ENCODE measurements at places on chromosomes 5 and 9.

- DNase-seq = no peak
Observed at GRCh38 chr5:134798468-134798867, 39.9 kb downstream of the DDX46 start.

GRCh38 chr5:170641589-170642031 lies 137.8 kb downstream of the KCNIP1 start:
- no peak for DNase-seq

- no peak for DNase-seq
Observed at GRCh38 chr9:98627296-98627695, 81.4 kb downstream of the GABBR2 start.

DNA sequence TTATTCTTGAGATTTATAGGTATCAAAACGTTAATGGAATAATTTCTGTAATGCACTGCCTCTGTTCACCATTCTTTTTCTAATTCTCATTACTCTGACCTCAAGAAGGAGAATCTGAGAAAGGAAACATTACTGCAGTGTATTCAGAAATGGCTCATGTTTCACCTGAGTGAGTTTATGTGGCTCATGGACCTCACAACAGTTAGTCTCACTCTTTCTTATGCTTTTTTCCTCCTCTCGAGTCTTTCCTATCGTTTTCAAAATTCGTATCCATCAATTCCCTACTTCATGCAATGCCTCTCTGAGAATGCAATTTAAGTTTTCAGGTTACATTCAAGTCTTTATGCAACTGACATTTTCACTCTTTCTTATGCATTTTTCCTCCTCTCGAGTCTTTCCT lies 9.6 kb downstream of the CDH10 start:
- no peak for DNase-seq

DNA sequence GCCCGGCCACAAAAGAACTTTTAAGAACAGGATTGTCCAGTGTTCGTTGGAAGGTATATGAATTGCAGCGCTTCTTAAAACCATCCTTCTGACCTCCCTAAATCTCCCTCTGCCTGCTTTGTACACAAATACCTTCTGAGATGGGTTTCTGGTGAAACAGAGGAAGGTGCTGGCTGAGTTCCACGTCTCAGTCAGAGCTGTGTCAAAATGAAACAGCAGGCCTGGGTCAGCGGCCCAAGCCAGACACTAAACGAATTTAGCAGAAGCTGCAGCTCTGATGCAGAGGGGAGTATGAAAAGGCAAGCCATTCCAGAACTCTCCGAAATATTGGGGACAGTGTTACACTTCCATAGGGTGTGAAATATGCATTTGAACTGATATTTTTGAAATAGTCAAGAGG lies 37.8 kb upstream of the CRB2 start:
- DNase-seq = no peak

DNA sequence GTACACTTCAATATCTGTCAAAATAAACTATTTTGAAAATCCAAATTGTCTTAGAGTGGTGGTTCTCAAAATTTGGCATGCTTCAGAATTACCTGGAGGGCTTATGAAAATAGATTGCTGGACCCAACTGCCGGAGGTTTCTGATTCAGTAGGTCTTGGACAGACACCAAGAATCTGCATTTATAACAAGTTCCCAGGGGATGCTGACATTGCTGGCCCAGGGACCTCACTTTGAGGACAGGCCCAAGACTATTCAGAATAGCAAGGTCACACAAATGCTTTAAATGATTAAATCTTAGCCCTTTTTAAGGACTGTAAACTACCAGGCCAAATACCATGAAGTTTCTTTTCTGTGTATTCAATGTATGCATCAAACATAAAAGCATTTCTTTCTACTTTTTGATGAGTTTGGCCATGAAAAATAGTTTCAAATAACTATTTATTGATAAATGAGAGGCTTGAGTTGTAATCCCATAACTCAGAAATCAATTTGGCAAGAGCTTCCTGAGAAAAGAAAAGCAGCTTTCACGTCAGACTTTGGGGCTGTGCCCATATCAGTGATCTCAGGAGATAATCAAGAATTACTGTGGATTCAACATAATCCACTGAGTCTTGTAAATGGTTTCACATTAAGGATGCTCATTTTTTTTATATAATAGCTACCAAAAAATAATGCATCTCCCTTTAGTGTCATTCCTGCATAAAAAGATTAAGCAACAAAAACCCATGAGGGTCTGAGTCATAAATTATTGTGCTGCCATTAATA lies 191.4 kb downstream of the FRMD3 start:
- DNase-seq = no peak

GRCh38 chr9:135046739-135047350 lies 40.6 kb upstream of the OLFM1 start:
- no peak for DNase-seq

GRCh38 chr5:79074641-79075040 lies 5.1 kb downstream of the BHMT2 start:
- peak; percentile 72 for DNase-seq

GRCh38 chr5:151028717-151029116 lies 8.3 kb downstream of the GPX3 start:
- DNase-seq = no peak

DNA sequence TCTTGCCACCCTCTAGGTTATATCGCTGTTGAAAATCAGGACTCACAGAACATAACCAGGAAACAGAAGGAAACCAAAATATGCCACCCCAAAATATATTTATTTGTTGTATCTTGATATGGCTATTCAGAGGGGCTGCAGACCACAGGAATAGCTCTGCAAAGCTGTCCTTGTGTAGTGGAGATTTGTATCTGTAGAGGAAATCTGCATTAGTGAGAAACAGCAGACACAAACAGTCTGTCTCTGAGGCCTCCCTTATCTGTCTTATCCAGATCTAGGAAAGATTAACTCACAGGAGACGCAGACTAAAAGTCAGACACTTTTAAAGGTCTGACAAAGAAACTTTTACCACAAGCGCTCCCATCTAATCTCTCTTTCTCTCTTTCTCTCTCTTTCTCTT lies 54.1 kb upstream of the CEMIP2 start:
- no peak for DNase-seq

- no peak for DNase-seq
Observed at GRCh38 chr5:32733590-32734340, 22.6 kb downstream of the NPR3 start.

- DNase-seq = no peak
Observed at GRCh38 chr9:89398621-89399020, 80.3 kb downstream of the SECISBP2 start.

GRCh38 chr5:98570661-98571191 lies 202.7 kb upstream of the RGMB start:
- no peak for DNase-seq

GRCh38 chr5:50435168-50435567 lies 5.9 kb downstream of the EMB start:
- DNase-seq = no peak

- no peak for DNase-seq
Observed at GRCh38 chr9:121582641-121583040, 68.8 kb upstream of the DAB2IP start.

DNA sequence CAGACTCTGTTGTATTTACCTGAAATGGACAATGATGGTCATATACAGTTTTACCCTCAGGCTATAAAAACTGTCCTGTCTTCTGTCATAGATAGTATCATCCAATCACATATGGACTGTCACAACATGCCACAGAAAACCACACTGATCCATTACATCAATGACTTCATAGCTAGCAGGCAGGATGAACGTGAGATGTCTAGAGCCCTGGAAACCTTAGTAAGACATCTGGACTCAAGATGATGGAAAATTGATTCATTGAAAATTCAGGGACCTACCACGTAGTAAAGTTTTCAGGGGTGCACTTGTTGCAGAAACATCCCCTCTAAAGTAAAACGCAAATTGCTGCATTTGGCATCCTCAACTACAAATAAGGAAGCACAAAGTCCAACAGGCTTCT lies 284.4 kb upstream of the RGMB start:
- DNase-seq = no peak

DNA sequence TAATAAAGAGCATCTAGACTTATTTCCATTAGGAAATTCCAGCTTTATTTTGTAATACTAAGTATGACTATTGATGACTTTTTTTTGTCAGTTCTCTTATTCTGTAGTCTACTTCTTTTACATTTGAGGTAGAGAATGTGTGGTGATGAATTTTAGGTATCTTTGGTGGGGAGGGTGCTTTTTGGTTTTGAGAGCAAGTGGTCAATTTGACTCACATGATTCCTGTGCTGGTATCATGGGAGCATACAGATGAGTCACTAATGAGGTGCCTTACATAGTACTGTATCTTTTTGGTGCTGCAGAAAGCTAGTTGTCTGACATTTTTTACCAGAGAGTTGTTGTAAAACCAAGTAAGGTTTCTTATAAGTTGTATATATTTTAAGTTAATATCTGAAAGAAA lies 35.3 kb downstream of the ERBIN start:
- DNase-seq = peak; percentile 26

GRCh38 chr5:138611678-138612218 lies 36.5 kb upstream of the HSPA9 start:
- DNase-seq = no peak

- no peak for DNase-seq
Observed at GRCh38 chr9:33818167-33818846, 1.3 kb downstream of the UBE2R2 start.

DNA sequence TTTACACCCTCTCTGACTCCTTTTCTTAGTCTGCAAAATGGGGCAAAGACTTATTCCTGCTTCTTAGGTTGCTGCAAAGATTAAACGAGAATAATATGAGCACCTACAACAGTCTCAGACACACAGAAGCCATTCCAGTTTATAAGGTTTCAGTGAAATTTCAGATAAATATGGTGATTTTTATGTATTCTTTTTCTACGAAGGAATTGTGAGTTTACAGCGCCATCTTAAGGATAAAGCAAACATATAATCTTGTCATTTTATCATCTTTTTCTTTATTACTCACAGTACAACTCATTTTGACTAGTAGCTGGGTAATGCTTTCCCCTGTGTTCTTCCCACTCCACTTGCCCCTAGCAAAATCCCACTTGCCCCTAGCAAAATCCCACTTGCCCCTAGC lies 29.2 kb upstream of the SMC5 start:
- DNase-seq = peak; percentile 25

DNA sequence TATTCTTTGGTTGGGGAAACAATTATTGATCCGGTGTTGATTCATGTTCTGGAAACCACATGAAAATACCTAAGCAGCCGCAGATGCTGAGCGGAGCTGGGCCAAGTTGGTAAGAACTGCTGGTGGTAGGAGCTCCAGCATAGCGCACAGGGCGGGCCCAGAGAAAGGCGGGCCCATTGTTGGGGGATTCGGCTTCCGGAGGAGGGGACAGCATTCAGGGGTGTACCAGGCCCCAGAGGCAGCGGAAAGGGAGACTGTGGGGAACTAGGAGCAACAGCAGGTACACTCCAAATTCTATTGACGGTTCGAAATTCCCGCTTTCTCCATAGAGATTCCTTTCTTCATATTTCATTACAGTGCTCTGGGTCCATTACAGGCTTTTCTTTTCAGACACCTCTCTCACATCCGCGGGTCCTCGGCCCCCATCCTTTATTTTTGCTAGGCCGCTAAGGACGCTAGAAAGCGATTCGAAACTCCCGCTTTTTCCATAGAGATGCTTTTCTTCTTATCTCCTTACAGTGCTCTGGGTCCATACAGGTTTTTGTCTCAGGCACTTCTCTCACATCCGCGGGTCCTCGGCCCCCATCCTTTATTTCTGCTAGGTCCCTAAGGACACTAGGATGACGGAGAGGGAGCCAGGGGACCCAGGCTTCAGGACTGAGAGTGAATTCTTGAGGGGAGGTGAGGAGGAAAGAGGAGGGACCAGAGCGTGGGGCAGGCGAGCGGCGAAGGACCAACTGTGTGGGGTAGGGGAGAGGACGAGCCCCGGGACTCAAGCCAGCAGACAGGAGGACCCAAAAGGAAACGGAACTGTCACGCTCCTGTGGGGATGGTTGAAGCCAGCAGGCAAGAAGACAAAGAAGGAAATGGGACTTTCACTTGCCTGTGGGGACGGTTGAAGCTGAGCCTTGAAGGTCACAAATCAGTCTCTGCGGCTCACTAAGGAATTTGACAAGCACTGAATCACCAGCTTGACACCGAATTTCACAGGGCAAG lies at the start of gene CCDC152:
TSS of gene CCDC152 (plus strand) at position 213 of the 996 bp plus-strand sequence. CDS start 2,304 bp downstream, outside the sequence.
- peak; percentile 73 for DNase-seq

- no peak for DNase-seq
Observed at GRCh38 chr5:9627541-9627940, 2.6 kb downstream of the TAS2R1 start.

- DNase-seq = no peak
Observed at GRCh38 chr9:591292-591691, 250.2 kb upstream of the DMRT1 start.

- no peak for DNase-seq
Observed at GRCh38 chr9:135590486-135591079, 29.0 kb downstream of the PAEP start.

GRCh38 chr5:120808606-120809005 lies 344.5 kb downstream of the PRR16 start:
- no peak for DNase-seq

DNA sequence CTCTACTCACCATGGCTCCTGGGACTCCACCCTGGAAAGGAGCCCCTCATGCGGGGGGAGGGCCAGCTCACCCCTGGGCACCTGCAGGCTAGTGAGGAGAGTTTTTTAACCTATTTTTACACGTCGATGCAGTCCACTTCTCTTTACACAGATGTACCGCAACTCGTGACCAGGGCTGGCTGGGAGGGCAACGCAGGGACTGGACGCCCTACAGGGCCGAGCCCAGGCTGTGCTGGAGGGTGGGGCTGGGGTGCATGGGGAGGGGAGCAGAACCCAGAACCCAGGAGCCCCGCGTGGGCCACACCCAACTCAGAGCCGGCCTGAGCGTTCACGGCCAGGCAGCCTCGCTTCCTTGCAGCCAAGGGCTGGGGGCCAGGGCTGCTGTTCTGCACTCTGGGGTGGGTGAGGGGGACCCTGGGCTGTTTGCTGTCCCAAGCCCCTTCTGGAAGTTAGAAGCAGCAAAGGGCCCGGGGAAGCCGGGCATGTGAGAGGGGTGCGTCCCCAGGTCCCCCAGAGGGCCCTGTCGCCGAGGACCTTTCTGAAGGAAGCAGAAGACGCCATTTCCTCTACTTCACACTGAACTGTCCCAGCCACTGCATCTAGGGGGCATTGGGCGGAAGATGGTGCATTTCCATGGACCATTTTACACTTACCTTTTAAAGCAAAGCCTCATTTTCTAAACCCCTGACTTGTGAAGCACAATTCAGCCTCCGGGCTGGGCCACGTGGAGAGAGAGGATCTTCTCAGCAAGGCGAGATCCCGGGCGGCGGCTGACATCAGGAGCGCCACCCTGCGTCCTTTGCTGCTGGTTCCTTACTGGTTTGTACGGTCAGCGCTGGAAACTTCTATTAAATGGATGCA lies 90.5 kb downstream of the KCNT1 start:
- DNase-seq = no peak
